ENCODE measurements at places on chromosomes 3 and 15. TPM values are rescaled to one million over a fixed set of nuclear protein-coding genes. Genes with fewer than 3 reads are reported as not detected.
A peak's percentile ranks its signal among the peaks of the same experiment; 100 is the strongest.

Gene FOXB1
- not detected for total RNA-seq

Gene RASGRP1
- 2.6 TPM for total RNA-seq

Gene MAGEF1
- 26.1 TPM for total RNA-seq

Gene CPNE4
- 4.9 TPM for total RNA-seq

Gene TMEM89
- not detected for total RNA-seq

DNA sequence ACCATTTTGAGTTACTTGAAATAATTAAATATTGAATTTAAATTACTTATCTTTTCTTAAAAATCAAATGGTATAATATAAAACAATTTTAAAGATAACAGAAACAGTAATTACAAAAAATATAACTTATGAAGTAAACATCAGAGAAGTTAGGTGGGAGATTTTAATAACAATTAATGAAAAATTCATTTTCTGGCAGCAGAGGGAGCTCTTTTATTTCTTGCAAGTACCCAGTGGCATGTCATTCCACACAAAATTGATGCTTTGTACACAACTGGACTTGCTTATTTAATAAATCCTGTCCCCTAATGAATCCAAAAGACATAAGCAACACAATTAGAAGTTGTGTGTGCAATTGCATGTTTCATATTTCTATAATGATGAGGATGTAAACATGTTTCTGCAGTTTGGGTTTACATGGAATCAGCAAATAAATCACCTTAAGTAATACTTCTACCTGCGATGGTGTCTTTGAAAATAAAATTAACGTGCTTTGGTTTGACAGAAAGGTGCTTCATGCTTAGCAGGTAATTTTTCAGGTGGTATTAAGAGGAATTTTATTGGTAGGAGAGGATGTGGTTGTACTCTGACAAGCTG is 861.3 kb downstream of the ZPLD1 start:
- no peak for DNase-seq

DNA sequence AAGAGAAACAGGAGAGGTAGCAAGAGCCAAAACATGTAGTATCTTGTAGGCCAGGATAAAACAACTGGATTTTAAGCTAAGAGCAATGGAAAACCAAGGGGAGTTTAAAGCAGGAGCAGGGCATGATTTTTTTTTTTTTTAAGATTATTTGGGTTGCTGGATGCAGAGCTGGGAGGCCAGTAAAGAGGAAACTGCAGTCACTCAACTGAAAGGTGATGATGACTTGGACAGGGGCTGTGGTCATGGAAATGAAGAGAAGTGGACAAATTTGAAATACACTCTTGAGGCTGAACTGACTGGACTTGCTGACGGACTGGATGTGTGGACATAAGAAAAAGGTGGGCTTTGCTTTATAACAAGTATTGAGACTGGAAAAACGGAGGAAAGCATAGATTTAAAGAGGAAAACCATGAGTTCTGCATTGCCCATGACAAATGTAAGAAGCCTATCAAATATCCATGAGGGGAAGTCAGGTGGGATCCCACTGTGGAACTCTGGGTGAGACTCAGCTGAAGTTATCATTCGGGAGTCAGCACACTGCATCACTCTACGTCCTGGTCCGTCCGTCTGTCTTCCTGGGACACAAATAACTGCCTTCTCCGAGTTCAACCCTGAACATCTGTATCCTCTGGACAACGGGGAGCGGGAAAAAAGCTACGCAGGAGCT is 688 bp downstream of the XPC start:
- DNase-seq, result peak; percentile 6

- no peak for DNase-seq
Measured at GRCh38 chr3:48077815-48078214, 61.6 kb upstream of the MAP4 start.

DNA sequence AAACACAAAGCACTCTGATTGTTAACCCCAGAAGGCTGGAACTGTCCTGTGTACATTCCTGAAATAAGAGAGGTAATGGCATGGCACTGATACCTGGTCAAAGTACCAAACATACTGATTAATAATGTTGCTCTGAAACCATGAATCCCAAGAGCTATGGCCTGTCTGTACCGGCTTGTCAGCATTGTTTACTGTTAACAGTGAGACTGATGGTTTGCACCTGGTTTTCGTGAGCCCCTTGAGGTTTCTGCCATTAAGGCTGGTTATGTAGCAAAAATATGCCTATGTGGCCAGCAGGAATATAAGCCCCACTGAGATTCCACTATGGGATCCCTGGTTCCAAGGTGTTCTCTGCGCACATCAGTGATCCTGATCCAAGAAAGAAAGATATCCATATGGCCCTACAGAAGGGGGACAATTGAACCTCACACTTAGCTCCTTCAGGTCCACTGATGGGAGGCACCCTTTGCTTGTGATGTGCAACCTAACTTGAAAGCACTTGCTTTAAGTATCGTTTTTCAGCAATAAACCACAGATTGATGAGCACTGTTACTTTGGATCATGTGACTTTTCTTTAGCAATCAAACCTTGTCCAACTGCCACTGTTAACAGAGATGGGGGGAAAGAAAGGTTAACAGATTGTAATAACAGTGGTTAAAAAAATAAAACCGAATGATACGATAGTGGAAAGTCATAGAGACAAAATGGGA is 65.2 kb downstream of the TBL1XR1 start:
- DNase-seq, result no peak

DNA sequence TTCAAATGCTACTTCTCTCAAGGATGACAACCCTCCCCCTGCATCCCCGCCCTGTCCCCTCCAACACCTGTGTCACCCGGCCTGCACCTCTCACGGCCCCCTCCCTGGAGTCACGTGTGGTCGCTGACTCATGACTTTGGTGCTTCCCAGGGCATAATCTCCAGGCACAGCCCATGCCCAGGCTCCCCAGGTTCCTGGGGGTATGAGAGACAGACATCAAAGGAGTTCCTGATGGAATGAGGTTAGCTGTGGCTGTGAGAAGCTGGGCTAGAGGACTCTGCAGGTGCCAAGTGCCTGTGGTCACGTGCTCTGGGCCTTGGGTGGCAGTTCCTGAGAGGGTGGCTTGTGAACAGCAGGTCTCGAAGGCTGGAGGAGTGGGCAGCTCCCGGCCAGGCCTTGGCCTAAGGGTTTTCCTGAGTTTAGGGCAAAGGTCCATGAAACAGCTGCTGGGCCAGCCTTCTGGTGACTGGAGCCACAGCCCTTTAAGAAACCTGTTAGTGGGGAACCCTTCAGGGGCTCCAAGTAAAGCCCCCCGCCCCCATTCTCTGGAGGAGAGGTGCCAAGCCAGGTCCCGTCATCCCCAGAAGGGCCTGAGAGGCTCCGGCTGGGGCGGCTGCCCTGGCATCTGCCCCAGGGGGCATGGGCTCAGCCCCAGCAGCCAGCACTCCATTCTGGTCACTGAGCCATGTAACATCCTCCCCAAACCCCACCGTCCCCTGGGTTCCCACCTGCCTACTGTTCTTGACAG is 230.0 kb downstream of the XXYLT1 start:
- no peak for DNase-seq

DNA sequence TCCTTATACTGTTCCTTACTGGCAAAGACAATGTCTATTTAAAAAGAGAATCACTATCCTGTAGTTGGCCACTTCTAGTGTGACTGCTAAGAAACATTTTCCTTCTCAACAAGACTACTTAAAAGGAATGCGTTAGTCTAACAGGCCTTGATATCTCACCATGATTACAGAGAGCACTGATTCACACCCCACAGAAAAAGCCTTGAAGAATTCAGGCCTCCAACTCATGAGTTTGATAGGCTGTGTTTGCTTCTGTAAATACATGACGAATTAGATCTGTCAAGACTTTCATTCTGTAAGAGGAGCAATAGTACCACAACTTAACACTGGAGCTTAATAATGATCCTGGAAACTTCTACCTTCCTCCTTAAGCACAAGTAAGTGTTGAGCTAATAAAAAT is 432.8 kb upstream of the NR2F2 start:
- no peak for DNase-seq

DNA sequence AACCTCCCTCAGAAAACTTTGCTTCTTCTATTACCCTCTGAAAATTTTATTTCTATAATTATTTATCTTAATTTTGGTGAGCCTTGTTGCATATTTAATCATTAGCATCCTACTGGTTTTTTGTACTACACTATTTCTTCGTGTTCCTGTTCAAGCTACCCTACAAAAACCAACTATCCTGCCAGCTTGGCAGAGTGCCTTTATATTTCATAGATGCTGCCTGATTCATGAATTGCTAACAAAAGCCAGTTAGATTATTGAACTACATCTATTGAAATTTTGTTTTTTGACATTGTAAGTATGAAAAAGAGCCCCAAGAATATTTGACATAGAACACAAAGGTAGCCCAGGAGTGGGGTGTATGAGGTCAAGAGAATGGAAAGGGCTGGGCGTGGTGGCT is 78.9 kb downstream of the CD200R1L start:
- no peak for DNase-seq

DNA sequence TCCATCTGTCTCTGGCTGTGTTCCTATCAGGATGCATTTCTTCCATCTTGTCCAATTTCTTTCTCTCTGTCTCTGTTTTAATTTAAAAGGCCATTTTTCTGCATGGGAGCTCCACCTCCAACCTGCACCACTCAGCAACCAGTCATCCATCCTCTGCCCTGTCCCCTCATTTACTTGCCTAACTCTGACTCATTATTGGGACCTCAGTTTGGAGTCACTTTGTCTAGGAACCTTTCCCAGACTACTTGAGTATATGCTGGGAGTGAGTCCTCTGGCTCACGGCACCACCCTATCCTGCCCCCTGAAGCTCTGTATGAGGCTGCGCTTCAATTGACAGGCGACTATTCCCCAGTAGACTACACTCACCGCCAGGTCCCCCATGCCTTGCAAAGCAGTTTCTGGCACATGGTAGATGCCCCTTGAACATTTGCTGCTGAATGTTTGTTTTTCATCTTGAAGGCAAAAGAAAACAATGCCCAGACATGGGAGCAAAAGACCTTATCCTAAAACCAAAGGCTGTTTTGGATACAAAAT is 513.3 kb upstream of the CFAP20DC start:
- DNase-seq, result no peak

DNA sequence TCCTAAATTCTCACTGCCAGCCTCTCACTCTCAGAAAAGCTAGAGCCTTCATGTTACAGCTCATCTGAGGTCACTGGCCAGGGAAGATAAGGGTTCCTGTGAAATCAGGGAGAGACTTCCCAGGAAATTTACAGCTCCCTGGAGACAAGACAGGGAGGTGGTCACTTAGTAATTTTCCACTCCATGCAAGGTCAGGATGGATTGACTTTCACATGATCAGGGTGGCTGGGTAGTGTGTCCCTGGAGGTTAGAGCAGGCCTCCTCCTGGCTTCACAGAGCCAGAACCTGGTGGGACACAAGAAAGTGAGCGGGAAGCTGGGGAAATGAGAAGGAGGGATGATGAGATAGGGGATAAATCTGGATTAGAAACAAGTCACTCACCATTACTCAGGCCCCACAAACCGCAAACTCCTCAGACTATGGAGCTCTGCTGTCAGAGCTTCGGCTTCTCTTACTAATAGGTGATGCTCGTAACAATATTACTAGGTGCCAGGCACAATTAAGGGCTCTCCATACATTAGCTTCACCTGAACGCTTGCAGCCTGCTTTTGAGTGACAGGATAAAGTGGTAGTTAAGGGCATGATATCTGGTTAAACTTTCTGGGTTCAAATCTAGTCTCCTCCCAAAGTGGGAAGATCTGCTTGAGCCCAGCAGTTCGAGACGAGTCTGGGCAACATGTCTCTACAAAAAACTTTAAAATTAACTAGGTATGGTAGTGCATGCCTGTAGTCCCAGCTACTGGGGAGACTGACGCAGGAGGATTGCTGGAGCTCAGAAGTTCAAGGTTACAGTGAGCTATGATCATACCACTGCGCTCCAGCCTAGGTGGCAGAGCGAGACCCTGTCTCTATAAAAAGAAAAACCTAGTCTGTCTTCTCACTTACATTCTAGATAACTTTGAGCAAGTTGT is 24.9 kb downstream of the DUOX2 start:
- DNase-seq, result no peak

- no peak for DNase-seq
Measured at GRCh38 chr3:5348229-5348902, 160.9 kb downstream of the EDEM1 start.

DNA sequence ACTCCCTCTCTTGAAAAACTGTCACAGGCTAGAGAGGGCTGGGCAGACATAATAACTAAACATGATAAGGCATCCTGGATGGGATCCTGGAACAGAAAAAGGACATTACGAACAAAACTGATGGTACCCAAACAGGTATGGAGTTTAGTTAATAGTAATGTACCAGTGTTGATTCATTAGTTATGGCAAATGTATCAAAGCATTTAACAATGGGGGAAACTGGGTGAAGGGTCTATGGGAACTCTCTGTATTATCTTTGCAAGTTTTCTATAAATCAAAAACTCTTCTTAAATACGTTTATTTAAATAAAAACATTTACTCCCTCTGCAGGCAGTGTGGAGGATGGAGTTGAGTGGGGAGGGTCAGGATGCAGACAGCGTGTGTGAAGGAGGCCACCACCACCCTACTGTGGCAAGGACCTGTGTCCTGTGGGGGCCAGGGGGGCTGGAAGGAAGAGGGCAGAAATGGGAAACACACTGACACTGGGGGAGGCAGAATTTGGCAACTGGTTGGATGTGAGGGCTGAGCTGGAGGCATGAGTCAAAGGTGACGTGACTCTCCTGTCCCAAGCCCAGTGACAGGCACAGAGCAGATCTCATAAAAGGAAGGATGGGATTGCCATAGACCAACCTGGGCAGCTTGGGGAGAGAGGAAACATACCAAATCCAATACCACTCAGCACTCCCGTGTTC is 59.6 kb upstream of the ITGA11 start:
- no peak for DNase-seq

GRCh38 chr3:160757233-160758106 is 1.4 kb downstream of the PPM1L start:
- DNase-seq, result no peak

DNA sequence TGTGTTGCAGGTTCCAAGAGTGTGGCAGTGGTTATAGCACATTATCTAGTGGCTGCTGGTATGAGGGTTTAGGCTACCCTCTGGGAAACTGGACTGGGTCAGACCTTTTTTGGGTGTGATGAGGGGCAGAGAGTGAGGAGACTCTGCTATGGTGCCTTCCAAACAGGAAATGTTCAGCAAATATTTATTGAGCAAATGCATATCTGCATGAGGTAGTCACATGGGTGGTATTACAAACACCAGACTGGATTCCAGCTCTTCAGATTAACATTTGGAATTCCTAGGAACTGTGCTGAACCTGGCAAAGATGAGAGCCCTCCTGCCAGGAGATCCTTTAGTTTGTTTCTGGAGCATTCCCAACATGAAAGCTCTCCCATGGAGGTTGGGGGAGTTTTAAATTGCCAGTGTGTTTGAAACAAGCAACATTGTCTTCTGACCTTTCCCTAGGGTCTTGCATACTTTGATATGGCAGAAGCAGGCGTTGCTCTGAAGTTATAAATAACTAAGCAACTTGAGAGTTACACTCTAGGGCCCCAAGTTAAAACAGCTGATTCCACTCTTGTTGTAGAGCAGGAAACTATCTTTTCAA is 341.2 kb upstream of the C2CD4B start:
- DNase-seq, result no peak

DNA sequence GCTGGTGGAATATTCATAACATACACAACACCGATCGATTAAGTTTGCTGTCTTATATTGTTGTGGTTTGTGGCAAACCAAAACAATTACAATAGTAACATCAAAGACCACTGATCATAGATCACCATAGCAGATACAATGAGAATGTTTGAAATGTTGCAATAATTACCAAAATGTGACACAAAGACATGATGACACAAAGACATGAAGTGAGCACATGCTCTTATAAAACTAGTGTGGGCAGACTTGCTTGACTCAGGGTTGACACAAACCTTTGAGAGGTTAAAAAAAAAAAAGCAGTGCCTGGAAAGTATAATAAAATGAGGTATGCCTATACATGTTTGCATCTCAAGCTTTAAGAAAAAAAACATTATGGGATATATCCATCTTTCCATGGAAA is 130.3 kb downstream of the NR1I2 start:
- no peak for DNase-seq

Measured in thoracic aorta (tissue), 2 donors.